CD4-positive, alpha-beta T cell (primary cell): ENCODE measurements at places on chromosomes 16 and 17.
A peak's percentile ranks its signal among the peaks of the same experiment; 100 is the strongest.

- no peak for DNase-seq
Measured at GRCh38 chr17:81039854-81040758, 5.2 kb downstream of the BAIAP2 start.

DNA sequence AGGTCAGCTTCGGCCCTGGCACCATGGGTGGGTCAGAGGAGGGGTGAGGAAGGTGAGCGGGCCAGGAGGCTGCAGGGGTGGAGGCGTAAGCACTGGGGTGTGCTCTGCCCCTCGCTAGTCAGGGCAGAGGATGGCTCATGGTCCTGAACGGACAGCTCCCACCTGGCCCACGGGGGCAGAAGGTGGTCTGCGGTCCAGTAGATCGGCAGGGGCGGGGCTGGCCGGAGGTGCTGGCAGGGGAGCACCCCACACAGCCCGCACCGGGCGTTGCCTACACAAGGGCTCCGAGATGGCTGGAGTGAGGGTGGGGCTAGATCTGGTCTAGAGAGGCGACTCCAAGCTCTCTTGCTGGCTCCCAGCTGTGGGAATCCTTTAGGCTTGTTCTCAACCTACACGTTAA, 8.2 kb downstream of the NPTX1 start:
- DNase-seq, result no peak

DNA sequence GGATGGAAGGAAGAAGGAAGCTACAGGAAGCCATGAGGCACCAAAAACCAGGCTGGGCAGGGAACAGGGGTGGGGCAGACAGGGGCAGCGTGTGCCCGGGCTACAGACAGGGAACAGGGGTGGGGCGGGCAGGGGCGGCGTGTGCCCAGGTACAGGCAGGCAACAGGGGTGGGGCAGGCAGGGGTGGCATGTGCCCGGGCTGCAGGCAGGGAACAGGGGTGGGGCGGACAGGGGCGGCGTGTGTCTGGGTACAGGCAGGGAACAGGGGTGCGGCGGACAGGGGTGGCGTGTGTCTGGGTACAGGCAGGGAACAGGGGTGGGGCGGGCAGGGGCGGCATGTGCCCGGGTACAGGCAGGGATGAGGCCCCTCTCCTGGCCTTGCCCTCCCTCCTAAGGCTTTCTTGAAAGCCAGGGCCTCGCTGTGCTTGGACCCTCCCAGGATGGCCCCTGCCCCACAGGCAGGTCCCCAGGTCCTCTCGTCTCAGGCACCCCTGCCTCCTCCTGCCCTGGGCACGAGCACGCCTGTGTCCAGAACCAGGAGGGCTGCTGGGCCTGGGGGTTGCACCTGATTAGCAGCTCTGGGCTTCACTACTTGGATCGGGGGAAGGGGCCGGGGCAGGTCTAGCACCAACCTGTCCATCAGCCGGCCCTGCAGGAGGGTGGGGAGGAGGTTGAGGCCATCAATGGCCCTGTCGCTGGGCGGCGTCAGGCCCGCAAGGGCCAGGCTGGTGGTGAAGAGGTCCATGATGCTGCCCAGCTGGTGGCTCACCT, 14.5 kb upstream of the APRT start:
- no peak for DNase-seq

- DNase-seq, result no peak
Measured at GRCh38 chr16:69703638-69704037, 22.7 kb downstream of the NQO1 start.

GRCh38 chr17:12911239-12911638, 106.6 kb downstream of the ELAC2 start:
- no peak for DNase-seq

- DNase-seq, result no peak
Measured at GRCh38 chr17:68378268-68379176, 78.8 kb downstream of the WIPI1 start.

DNA sequence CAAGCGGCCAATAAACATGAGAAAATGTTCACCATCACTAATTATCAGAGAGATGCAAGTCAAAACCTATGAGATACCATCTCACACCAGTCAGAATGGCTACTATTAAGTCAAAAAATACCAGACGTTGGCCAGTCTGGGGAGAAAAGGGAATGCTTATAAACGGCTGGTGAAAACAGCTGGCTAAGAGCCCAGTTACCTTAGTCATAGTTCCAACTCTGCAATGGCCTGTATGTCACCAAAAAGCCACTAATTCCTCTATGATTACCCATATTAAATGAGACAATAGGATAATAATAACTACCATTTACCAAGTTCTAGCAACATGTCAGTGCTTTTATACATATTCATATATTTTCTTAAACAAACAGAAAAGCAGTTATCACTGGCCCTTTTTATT, 42.9 kb upstream of the CDRT4 start:
- no peak for DNase-seq

DNA sequence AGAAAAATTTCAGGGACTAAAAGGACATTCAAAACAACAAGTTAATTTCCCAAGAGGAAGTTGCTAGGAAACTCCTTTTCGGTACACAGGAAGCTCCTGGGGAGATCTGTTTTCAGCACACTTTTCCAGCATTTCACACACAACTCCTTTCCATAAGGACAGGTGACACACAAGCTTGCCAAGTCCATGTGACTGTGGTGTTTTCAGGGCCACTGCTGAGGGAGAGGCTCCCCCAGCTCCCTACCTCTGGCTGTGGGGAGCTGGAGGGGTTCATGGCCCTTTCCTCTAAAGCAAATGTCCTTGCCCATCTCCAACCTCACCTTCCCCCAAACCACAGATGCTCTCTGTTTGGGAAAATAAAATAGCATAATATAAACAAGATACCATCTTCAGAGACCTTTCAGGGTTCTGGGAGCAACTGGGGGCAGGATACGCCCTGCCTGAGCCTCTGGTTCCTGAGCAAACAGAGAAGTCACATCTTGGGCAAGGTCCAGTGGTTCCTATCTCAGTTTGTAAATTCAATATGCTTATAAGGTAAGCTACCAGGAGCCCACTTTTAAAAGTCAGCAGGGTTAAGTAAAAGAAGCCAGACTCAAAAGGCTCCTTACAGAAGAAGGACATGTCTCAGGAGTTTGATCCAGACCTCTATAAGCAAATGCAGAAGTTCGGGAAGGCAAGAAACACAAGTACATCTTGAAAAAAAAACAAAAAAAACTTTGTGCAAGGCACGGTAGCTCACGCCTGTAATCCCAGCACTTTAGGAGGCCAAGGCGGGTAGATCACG, 3.0 kb downstream of the PDZD9 start:
- no peak for DNase-seq

DNA sequence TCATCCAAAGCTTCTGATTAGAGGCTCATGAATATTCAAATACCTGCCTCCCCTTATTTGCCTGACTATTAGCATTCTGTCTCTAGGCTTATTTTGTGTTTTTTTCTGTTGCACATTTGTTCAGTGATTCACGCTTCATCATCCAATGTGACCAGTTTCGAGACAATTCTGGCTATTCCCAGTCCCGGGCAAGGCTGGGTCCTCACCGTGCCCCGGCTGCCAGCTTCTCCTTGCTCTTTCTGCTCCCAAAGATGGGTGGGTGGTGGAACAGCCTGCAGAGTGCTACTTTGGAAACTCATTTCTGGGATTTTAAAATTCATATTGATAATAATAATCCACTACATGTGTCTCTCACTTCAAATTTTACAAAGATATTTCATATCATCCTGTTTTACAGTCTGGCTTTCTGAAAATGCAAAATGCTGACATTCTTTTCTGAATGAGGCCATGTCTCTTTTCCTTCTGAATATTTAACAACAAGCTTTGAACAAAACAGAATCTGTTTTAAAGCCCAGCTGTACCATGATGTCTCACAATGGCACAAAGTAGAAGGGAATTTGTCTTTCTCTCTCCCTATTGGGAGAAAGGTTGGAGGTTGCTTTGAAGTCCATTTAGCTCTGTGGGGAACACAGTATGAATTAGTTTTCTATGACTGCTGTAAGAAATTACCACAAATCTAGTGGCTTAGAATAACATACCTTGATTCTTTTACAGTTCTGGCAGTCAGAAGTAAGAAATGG, 116.9 kb upstream of the CDH13 start:
- DNase-seq, result no peak

DNA sequence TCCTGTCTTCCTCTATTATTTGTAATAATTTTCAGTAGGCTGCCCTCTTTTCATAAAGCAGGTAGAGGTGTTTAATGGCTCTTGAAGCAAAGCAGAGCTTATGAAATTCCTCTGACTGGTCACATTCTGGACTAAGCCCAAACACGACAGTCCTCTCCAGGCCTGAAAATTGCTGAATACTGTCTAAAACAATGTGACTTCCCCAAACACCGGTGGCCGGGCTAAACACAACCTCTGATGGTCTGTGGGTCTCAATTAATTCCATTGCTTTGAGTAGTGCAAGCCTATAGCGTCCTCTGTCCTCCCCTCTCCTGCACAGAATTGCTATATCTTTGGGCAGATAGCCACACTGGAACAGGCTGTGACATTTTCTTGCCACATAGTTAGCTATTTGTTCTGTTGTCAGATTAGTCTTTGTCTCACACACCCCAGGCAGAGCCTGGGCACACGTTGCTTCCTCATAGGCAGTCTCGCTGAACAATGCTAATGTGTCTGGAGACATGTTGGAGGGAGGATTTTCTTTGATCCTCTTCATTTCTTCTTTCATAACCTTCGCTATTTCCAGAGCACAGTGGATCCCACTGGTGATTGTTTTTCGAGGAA, 10.8 kb upstream of the SLFN12L start:
- no peak for DNase-seq

DNA sequence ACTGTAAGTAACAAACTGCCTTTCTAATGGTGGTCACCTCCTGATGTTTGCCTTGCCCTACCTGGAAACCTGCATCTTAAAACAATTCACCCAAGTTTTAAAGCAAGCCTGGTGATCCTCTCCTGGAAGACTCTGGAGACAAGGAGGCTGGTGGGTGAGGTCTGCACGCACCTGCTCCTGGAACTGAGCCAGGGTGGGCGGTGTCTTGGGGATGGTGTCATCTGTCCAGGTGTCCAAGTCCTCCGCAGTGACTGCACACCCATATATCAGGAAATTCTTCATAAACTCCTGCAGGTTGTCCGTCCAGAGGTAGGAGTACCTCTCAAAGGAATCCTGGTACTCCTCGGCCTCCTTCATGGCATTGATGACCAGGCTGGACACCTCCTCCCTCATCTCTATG, 44.9 kb downstream of the DNAH17 start:
- no peak for DNase-seq

- DNase-seq, result no peak
Measured at GRCh38 chr17:13643180-13643579, 41.5 kb upstream of the HS3ST3A1 start.

- no peak for DNase-seq
Measured at GRCh38 chr16:31404353-31405064, 11.4 kb downstream of the ITGAD start.

DNA sequence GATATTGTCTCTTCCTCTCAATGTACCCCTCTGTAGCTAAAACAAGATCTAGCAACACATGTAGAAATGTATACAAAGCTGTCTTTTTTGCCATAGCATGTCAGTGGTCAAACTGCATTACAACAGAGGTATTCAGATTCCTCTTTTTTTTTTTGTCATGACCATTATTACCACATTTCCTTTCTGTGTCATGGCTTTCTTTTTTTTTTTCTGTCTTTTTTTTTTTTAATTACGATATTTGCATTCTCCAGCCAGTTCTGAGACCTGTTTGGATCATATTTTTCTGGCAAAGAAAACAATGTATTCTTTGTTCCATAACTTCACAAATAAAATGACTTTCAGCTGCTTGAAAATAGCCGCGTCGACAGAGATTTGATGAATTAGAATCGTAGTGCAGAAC, 27.4 kb upstream of the CAPNS2 start:
- DNase-seq, result no peak

- peak; percentile 44 for DNase-seq
Measured at GRCh38 chr16:57029161-57030160, 40.1 kb downstream of the NLRC5 start.

DNA sequence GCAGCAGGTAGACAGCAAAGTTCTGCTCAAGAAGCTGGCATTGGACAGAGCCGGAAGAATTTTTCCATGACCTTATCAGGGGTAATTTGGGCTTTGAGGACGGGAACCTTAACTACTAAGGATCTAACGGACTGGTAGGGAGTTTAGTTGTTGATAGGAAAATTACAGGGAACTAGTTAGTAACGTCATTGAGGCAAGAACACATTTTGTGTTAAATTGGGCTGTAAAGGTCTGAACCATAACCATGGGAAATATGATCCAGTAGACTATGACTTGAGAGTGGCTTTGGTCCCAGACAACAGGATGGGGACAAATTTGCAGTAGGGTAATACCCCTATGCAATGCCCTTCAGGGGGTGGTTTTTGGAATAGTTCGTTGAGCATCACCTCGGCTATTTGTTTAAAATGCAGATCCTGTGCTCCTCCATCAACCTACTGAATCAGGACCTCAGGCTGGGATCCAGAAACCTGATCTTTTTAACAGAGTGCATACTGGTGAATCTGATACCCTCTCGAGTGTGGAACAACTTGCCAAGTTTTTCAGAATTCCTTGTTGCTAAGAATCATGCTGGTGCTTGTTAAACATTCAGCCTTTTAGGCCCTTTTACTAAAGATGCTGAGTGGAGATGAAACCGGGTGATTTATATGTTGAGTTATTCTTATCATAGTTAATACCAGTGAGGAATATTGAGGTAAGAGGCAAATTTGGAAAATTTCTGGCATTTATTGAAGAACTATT, 255.1 kb downstream of the MAP2K6 start:
- no peak for DNase-seq

DNA sequence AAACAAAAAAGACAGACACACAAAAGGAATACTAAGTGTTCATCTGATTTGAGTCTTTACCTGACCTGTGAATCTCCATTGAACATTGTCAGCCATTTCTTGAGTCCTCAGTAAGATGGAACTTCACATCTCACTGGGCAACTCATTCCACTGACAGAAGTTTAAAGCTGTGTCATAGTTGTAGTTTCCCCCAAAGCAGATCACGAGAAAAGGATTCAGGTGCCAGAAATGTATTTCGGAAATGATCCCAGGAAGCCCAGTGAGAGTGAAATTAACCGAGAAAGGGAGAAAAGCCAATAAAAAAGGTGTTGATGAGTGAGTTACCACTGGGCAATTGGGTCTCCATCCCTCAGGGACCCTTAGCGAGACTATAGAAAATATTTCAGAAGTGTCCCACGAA, 6.5 kb downstream of the CHD9 start:
- DNase-seq, result no peak

DNA sequence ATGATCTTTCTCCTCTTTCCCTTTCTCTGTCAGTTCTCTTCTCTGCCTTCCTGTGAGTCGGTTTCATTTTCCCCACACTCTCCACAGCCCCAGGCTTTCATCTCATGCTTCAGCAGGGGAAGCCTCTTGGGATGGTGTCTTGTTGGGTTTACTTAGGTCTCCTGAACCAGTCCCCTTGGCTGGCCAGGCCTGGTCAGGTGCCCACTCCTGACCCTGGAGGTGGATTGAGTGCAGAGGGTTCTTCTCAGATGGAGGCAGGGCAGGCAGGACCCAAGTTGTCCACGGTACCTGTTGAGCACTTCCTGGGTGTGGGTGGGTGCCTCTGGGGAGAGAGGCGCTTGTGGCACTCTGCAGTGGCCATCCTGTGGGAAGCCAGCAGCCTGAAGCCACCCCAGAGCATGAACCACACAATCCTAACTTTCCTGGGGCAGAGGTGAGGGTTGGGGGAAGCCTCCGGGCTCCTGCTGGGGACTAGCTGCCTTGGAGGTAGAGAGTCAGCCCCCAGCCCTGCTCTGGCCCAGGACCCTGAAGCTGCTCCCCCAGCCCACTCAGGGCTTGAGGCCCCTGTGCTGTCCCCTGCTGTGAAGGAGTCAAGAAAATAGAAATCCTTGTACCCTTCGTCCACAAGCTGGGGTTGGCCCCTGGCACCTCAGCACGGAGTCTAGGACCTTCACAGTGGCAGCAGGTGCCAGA, 2.0 kb upstream of the RAP1GAP2 start:
- no peak for DNase-seq

- DNase-seq, result no peak
Measured at GRCh38 chr16:87538594-87538993, 45.8 kb upstream of the ZCCHC14 start.
